ENCODE measurements at places on chromosomes 3 and 15.
A peak's percentile ranks its signal among the peaks of the same experiment; 100 is the strongest.

GRCh38 chr15:69565066-69565655 lies 112.5 kb downstream of the RPLP1 start:
- no peak overlapping the region for H3K4me3 ChIP-seq
- no peak for DNase-seq
- no peaks in the 10 kb centered on the region for H3K27me3 ChIP-seq
- no peaks in the 10 kb centered on the region for H3K36me3 ChIP-seq
- H3K4me1 ChIP-seq: no peaks in the 10 kb centered on the region
- H3K27ac ChIP-seq: no peak overlapping the region

GRCh38 chr15:75790631-75791336 lies 52.5 kb upstream of the UBE2Q2 start:
- DNase-seq: no peak
- no peak overlapping the region for H3K4me3 ChIP-seq
- H3K27me3 ChIP-seq: no peaks in the 10 kb centered on the region

DNA sequence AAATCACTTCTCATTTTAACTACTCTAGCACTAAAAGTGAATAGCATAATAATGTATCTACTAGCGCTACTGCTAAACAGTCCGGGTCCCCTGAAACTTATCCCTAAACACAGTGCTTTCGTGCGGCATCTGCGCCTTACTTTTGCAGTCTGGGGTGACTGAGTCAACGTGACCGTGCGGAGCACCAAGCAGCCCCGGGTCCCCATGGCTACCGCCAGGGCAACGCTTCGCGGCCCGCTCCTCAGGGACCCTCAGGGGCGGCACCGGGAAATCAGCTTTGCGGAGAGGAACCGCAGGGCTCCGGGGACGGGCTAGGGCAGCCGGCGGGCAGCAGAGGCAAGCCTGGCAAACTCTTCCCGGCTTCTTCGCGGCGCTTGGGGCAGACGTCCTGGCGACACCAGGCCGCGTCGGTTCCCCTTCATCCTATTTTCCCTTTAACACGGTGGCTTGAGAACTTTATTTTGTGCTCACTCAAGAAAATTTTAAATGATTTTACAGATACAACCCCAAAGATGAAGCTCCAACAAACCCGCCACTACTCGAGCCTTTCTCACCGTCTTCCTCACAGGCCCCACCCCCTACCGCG lies 757 bp upstream of the DIPK2A start:
- peak; percentile 41 for DNase-seq
- peak overlapping the region; percentile 92 for H3K4me3 ChIP-seq
- H3K36me3 ChIP-seq: no peaks in the 10 kb centered on the region

GRCh38 chr3:179015551-179016020 lies 56.0 kb downstream of the ZMAT3 start:
- no peaks in the 10 kb centered on the region for H3K4me1 ChIP-seq
- peak; percentile 42 for DNase-seq
- no peaks in the 10 kb centered on the region for H3K27me3 ChIP-seq
- H3K36me3 ChIP-seq: no peaks in the 10 kb centered on the region
- H3K4me3 ChIP-seq: no peak overlapping the region

DNA sequence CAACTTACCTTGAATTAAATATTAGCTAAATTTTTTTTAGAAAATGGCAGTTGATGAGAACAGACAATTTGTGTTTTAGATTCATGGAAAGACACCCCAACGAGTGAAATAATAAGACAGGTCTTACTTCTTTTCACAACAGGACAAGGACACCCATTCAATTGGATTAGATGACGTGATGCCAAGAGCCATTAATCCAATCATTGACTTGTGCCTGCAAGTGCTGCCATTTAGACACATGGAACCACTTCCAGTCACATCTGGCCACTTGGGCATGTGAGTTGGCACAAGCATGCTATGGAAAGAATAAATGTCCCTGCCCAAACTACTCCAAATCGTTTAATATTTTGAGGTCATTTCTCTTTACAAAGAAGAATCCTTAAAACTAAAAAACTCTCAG lies 1308.8 kb downstream of the ROBO2 start:
- no peak for DNase-seq
- no peaks in the 10 kb centered on the region for H3K27me3 ChIP-seq
- no peak overlapping the region for H3K27ac ChIP-seq

DNA sequence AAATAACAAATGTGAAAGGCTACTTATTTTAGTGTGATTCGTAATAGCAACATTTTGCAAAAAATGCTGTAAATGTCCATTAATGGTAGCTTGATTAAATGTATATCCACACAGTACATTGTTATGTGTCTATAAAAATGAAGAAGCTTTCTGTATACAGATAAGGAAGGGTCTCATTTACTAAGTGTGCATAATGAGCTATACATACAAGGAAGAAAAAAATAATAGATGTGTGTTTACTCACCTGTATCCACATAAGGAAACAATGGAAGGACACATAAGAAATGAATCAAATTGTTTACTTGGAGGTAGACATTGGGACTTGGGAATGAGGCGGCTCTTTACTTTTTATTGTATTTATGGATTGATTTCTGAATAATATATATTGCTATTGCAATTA lies 34.9 kb downstream of the MED12L start:
- no peaks in the 10 kb centered on the region for H3K4me1 ChIP-seq
- H3K27ac ChIP-seq: no peak overlapping the region
- no peaks in the 10 kb centered on the region for H3K27me3 ChIP-seq
- no peak for DNase-seq
- no peak overlapping the region for H3K4me3 ChIP-seq

Measured in effector memory CD4-positive, alpha-beta T cell (primary cell).